Epithelial cell of proximal tubule (primary cell): ENCODE measurements at places on chromosomes 16 and 17.

DNA sequence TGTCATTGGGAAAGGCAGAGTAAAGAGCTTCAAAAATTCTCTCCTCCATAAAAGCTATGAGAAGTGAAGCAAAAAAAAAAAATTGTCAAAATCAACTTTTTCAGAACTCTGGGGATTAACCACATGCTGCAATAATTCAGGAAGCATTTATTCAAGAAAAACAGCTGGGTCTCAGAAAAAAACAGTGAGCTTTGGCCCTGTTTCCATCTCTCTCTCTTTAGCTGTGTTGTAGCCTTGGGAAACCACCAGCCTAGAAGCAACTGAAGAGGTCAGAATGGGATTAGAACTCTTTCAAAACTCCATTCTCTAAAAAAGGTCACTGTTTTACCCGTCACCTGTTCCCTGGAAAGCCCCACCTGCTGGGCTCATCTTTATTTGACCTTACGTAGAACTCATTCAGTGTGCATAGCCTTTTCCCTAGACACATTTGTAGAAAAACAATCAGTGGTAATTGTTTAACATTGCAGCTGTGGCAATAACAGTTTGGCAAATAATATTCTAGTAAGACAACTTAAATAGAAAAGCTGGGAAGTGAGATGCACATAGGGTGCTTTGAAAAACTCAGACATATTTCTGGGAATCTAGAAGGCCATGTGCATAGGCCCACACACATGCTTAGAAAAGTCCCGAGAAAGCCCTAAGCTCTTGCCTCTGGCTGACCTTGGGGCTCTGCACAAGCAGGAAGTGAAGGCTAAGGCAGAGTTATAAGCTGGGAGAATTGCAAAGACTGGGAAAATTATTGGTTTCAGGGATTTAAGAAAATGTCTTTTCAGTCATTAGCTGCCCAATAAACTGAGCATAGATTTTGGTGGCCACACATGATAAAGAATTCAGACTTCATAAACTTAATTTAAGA is 18.0 kb downstream of the SLC5A11 start:
- no peak for DNase-seq

GRCh38 chr17:2388020-2388682 is 12.7 kb downstream of the MNT start:
- no peak for DNase-seq

GRCh38 chr17:29150161-29150560 is 30.0 kb downstream of the MYO18A start:
- no peak for DNase-seq

- no peak for DNase-seq
These were observed 87.9 kb upstream of the TOB1 start for GRCh38 chr17:50953831-50954601.

- no peak for DNase-seq
These were observed 27.9 kb upstream of the HYDIN start for GRCh38 chr16:71258372-71258771.

GRCh38 chr17:50501054-50501453 is 7.2 kb upstream of the MYCBPAP start:
- DNase-seq: no peak

DNA sequence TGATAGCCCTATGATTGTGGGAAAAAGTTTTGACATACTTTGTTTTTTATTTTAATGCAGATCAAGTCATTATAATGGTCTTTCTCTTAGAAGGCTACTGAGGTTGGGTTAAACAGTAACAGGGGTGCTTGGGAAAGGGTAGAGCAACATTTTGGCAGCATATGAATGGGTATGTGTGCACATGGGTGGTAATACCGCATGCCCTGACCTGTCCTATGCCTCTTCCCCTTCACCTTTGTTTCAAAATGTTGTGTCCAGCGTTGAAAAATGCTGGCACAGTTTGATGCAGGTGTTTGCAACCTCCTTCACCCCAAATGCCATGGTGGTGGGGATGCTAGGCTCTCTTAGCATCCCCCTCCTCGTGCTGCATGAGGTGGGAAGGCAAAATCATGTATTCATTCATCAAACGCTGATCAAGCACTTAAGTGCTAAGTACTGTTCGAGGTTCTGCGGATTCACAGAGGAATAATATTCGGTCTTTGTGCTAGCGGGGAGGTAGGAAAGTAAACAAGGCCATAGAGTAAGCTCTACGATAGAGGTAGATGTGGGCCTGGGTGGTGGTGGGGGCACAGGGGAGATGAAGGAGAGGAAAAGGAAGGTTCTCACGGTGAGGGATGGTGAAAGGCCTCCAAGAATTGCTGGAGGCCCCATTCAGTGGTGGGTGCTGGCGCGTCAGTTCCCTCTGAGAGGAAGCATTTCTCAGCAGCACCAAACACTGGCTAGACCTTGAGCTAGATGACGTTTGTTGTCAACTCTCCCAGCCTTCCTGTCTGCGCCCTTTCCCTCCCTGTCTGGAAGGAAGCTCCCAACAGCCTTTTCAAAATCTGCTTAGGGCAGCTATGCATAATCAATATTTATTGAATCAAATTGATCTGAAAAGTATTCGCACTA is 13.3 kb upstream of the MARCHF10 start:
- no peak for DNase-seq

- DNase-seq: no peak
These were observed 8.7 kb upstream of the CPD start for GRCh38 chr17:30369995-30370394.

DNA sequence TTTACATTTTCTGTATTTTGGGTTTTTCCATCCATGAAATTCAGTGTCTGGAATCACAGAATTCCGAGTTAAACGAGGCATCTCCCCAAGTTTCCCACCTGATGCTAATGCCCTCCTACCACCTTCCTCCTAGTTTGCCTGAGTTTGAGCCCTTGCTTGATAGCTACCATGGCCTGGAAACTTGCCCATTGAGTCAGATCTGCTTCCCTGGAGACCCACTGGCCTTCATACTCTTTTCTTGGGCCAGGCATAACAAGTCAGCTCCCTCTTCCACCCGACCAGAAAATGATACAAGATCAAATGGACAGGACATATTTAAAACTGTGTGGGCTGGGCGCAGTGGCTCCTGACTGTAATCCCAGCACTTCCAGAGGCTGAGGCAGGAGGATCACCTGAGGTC is 10.2 kb downstream of the SETD1A start:
- DNase-seq: no peak

DNA sequence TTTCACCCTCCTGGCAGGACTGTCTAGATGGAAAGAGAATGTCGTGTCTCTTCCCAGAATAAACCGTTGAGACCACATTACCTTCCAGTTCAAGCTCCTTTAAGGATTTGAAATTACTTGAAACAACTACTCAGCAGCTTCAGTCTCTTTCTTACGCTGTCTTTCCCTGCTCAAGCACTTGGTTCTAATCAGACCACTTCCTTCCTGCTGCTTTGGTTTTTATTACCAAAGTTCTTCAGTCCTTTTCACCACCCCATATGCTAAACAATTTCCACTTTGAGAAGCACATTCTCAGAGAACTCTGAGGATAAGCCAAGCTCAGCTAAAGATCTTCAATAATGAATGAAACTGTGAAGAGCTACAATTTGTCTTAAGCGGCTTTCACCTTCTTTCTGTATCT is 105.4 kb downstream of the STX8 start:
- no peak for DNase-seq
